ENCODE measurements at places on chromosomes 3 and 15.

GRCh38 chr3:126337980-126338651 lies 19.1 kb downstream of the KLF15 start:
- DNase-seq: no peak

DNA sequence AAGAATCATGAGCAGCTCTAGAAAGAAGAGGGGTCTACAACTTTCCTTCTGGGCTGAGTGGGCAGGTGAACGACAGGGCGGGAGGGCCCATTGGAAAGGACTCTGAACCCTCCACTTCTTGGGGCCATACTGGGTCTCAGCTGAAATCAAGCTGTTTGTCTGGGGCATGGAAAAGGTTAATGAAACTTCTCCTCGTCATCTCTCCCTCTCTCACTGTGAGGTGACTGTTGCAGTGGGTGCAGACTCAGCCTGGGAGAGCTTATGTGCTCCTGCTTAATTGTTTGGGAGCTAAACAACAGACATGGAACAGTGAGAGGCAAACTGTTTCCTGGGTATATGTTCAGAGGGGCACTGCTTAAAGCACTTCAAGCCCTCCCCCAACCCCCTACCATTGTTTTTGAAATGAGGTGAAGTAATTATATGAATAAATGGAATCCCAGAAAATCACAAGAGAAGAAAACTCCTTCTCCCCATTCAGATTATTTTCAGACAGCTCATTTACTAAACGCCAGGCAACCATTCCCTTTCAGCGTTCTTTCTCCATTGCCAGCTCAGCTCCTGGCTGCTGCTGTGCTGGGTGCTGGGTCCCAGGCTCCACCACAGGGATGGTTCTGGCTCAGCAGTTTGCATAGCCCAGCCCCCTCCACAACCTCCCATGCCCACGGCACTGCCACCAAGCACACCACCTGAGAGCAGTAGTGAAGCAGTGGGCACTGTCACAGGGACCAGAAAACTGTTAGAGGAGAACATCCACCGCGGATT lies 444.9 kb upstream of the TBL1XR1 start:
- peak; percentile 8 for DNase-seq

- peak; percentile 18 for DNase-seq
Observed at GRCh38 chr3:188439080-188439479, 285.1 kb downstream of the LPP start.

DNA sequence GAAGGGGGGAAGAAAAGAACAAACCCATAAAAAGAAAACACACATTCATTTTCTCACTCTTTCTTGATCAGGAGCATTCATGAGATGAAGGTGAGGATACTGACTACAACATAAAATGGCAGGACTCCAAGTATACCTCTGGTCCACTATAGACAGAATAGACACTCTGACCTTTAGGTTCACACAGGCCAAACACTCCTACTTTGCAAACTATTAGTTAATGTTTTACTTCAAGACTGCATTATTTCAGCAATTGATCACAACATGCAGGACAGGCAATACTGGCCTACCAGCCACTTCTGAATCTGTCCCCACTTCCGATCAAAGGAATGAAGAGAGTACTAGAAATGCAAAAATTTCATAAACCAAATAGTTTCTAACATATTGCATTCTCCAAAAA lies 47.0 kb downstream of the LRRFIP2 start:
- no peak for DNase-seq

DNA sequence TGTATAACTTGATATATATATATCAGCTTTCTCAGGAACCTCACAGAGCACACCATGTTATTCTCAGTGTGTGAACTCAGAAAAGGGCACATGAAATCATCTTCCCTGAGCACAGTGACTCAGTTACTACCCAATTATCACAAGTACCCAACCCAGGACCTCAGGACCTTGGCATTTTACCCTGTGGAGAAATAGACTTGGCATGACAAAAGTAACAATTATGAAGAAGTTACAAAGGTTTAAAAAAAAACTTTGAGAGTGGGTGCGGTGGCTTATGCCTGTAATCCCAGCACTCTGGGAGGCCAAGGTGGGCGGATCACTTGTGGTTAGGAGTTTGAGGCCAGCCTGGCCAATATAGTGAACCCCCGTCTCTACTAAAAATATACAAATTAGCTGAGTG lies 52.4 kb downstream of the ONECUT1 start:
- DNase-seq: no peak

- no peak for DNase-seq
Observed at GRCh38 chr15:26126070-26126469, 262.9 kb upstream of the ATP10A start.

GRCh38 chr15:89893027-89893426 lies 767 bp downstream of the AP3S2 start:
- DNase-seq: no peak

GRCh38 chr3:175336406-175337133 lies 477.4 kb downstream of the NAALADL2 start:
- DNase-seq: no peak

- no peak for DNase-seq
Observed at GRCh38 chr3:177375316-177375715, 178.0 kb upstream of the TBL1XR1 start.

- DNase-seq: no peak
Observed at GRCh38 chr3:147924755-147925154, 515.6 kb downstream of the ZIC1 start.
